T follicular helper cell (primary cell): ENCODE measurements at places on chromosomes 4 and X.

DNA sequence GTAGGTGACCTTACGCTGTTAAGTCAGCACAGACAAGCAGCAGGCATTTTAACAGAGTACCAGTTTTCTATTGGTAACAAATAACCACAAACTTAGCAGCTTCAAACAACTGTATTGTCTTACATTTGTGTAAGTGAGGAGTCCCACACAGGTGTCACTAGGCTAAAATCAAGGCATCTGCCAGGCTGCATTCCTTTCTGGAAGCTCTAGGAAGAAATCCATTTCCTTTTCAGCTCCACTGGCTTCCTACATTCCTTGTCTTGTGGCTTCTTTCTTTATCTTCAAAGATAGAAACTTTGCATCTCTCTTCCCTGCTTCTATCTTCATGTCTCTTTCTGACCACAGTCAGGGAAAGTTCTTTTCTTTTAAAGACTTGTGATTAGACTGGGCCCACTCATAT lies 139.9 kb downstream of the TMEM144 start:
- no peak for DNase-seq

DNA sequence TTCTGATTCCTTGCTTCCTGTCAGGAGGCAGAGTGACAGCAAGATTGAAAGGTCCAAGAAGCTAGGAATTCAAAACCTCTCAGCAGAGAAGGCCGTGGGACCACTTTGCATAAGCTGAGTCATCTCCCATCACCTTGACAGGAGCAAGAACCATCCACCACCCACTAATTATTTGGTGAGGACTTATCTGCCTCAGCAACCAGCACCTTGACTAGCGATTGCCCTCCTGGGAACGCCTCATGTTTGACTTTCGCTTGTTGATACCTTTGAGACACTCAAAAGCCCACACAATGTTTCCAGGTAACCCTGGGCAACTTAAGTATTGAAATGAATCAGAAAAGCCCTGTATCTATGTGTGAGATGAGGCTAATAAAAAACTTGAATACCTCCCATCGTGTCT lies 233.5 kb upstream of the GYPA start:
- no peak for DNase-seq

DNA sequence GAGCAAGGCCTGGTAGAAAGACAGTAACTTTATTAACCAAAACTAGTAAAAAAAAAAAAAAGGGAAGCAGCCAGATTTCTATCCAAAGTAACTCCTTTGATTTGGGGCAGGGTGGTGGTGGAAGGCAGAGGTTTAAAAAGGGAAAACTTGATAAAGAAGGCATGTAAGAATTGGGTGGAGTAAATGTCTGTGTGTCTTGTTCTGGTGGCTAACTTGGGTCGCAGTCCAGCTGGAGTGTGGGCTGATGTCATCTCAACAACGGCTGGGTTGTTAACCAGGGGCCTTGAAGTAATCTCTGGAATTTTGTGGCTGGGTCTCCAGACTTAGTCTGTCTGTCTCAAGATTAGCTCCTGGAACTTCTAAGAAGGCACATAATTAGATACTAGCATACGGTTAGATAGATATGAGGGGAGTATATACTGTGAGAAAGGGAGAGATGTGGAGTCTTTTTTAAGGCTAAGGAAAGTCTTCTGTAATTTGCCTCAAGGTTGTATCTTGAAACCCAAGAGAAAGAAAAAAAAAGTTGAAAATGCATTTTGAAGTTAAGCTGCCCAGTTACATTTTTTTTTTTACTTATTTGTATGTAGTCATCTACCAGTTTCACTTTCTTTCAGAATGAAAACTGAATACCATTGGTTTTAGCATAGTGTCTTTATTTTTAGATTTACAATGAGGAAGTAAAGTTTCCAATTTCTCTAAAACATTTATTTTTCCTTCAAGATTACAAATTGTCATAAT lies 48.3 kb downstream of the MTHFD2L start:
- no peak for DNase-seq

DNA sequence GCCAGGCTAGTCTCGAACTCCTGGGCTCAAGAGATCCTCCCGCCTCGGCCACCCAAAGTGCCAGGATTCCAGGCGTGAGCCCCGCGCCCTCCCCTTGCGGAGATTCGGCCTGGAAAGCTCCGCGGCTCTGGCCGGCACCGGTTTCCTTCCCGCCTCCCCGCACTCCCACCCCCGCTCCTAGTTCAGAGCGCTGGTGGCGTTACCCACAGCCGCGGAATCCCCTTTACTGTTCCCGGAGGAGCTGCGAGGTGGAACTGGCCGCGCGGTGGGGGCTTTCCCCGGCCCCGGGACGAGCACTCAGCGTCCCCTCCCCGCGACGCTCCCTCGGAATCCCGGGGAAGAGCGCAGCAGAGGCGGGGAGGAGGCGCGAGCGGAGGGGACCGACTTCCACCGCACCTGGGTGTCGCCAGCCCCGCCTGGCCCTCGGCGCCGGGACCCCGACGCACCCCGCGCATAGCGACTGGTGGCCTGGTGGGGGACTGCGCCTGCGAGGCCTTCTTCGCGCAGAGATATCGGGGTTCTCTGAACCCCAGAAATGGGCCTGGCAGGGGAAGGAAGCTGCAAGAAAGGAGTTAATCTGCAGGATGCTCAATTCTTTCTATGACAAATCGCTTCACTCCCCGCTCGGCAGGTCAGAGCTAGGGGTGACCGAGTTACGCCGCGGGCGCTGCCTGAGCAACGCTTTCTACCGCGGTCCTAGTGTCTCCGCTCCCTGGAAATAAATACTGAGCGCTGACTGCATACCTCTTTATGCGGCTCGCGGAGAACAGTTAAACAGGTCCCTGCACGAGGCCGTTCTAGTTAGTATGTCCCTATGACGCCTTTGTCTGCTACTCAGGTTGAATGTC lies 14.6 kb upstream of the SLC25A4 start:
- no peak for DNase-seq

- DNase-seq = no peak
Observed at GRCh38 chr4:181597766-181598165, 645.4 kb upstream of the TENM3 start.

GRCh38 chrX:97366237-97366636 lies 482.5 kb downstream of the RPA4 start:
- no peak for DNase-seq

DNA sequence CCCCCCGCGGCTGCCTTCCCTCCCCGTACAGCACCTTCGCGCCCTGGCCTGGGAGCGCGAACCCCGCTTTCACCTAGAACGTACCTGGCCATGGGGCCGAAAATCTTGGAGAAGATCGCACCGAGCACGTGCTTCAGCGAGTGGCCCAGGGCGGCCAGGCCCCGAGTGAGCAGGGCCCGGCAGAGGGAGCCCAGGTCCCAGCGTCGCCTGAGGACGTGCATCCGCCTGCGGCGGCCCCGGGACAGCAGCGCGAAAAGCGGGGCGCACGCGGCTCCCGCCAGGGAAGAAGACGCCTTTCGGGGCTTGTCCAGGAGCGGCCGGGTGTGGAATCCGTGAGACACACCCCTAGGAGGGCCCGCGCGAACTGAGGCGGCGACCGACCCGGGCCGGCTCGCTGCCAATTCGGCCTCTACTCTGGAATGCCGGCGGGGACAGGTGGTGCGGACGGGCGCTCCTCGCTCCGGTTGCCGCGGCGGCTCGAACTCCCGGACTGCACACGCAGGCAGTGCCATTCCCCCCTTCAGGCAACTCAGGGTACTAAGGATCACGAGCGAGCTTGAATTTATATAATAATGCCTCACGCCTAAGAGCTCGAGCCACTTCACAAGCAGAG lies at the start of gene HS6ST2:
HS6ST2 (minus strand) TSS at position 539 of the 613 bp plus-strand sequence.
- no peak for DNase-seq

DNA sequence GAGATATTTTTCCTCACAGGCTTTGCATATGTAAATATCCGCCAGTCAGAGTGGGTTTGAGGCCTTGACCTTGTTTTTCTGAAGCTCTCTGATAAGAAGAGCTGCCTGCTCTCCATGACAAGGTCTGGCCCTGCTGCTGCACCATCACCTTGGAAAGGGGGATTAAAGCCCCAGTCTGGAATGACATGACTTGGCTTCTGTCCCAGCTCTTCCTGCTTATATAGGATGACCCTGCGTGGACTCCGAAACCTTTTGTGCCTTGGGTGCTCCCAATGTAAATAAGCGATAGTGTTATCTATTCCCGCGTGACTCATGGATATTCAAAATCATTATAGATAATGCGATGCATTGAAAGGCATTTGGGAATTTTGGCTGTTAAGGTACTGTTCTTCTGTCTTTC lies 139.3 kb downstream of the BMPR1B start:
- DNase-seq = no peak

- DNase-seq = no peak
Observed at GRCh38 chrX:118675326-118675965, 52.0 kb upstream of the IL13RA1 start.

GRCh38 chr4:4784379-4784778 lies 75.1 kb upstream of the MSX1 start:
- no peak for DNase-seq

GRCh38 chr4:7396186-7396910 lies 38.4 kb downstream of the PSAPL1 start:
- no peak for DNase-seq

GRCh38 chr4:154084864-154085263 lies 296.0 kb upstream of the SFRP2 start:
- no peak for DNase-seq

DNA sequence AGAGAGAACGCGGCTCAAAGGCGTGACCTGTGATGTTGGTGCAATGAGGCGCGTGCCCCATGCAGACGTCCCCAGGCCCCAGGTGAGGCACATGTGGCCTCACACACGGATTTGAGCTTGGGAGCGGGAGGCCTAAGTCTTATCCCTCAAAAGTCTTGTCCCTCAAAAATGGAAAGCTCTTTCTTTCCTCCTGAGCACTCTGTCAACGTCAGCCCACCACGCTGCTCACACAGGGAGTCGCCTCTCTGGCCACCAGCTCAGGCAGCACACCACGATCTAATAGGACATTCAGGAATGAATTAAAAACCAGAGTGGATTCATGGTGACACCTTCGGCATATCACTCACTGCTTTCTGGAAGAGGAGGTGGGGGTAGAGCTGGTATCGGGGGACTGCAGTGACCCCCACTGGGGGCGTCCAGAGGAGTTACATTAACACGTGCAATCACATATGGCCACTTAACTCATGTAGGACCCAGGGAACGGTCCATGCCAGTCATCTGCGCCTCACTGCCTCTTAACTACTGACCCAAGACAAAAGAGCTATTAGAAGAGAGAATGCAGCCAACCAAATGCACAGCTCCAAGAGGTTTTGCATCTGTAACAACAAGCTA lies 21.9 kb upstream of the CYP4V2 start:
- DNase-seq = no peak

DNA sequence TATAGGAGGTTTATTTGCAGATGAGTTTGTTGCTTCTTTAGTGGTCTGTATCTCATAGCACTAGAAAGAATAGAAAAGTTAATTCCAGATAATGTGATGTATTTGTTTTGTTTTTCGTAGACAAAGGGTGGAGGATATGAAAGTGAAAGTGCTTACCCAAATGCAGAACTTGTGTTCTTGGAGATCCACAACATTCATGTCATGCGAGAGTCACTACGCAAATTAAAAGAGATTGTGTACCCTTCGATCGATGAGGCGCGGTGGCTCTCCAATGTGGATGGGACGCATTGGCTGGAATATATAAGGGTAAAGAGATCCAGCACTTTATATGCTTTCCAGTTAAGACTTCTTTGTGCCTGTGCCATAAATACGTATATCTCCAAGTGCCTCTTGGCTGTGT lies 43.3 kb downstream of the MTMR1 start:
- DNase-seq = no peak

- no peak for DNase-seq
Observed at GRCh38 chr4:6446538-6447451, 25.6 kb downstream of the PPP2R2C start.

- DNase-seq = no peak
Observed at GRCh38 chr4:27635936-27636913, 775.6 kb downstream of the STIM2 start.

DNA sequence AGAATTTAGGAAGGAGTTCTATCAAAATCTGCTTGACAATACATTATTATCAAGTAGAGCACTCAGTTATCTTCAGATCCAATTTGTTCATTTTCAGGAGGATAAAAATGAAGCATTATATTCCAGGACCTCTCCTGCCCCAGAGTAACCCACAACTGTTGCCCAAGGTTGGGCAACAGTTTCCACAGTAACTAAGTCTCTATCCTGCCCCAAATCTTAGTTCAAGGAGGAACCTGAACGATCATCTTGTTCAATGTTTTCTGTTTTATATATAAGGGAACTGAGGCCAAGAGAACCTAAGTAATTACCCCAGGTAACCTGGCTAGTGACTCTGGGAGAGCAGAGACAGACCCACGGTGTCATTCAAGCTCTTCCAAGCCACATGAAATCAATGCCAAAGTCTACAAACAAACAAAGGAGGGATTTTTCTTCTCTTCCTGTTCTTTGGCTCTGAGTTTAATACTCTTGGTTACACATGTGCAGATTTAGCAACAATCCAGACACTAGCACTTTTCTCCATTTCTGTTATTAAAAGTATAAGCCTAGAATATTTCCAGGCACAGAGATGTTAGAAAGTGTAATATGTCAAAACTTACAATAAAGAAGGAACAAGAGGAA lies 105.6 kb downstream of the C4orf51 start:
- no peak for DNase-seq

- no peak for DNase-seq
Observed at GRCh38 chr4:152974468-152975379, 38.6 kb downstream of the FHDC1 start.

DNA sequence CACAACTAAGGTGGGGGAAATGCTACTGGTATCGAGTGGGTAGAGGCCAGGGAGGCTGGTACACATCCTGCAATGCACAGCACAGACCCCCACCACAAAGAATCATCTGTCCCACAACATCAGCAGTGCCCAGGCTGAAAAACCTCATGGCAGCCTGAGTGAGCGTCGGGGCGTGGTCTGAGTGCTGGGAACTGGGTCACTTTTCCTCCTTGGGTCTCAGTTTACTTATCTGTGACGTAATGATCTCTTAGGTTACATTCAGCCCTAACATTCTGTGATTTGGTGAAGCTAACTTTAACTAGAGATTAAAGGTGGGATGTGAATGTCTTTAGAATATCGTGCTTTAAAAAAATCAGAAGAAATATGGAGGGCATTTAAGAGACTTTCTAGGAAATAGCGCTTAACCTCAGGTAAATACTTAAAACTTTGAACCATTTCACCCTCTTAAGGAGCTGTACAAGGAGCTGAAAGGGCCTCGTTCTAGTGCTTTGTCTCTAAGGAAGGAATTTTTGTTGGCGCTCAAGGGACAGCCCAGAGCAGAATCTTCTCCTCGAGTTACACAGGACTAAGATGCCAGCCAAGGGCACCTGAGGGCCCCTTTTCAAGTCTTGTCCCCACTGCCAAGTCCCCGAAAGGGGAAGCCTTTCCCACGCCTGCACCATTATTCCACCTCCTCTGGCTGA lies 18.1 kb upstream of the TRIM2 start:
- DNase-seq = no peak

GRCh38 chrX:108029928-108030711 lies 14.7 kb upstream of the VSIG1 start:
- DNase-seq = no peak

- DNase-seq = no peak
Observed at GRCh38 chr4:138177278-138177968, 64.7 kb downstream of the SLC7A11 start.
